ENCODE measurements at places on chromosomes 7 and 10. TPM values are rescaled to one million over a fixed set of nuclear protein-coding genes. Genes with fewer than 3 reads are reported as not detected.

DNA sequence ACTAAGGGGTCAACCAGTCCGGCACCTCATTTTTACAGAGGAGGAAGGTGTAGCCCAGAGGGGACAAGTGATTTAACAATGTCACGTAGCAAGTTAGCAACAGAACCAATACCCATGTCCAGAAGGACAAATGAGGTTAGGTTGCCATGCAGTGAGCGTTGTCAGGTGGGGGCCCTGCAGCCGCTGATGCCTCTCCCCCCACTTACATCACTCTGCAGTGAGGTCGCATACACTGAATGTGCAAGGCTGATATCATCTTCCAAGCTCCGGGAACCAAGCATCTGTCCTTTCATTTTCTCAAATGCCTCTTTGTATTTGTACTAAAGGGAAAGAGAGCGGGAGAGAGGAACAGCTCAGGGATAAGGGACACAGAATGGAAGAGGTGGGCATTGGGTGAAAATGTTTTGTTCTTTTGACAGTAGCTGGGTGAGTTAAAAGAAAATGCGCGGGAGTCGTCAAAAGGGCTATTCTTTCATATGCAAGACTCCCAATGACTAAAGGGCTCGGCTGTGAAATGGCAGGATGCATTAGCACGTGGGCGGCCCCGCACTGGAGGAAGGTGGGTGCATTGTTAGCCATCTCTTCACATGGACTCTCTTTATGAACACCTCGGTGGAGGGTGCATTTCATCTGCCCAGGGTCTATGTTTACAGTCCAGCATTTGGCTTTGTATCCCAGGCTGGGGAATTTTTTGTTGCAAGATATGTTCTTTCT lies 49.7 kb downstream of the NRAP start:
- DNase-seq: no peak

- DNase-seq: no peak
Measured at GRCh38 chr7:57198801-57199200, 66.6 kb upstream of the ZNF479 start.

ANXA8L1 gene
- total RNA-seq: not detected

DNA sequence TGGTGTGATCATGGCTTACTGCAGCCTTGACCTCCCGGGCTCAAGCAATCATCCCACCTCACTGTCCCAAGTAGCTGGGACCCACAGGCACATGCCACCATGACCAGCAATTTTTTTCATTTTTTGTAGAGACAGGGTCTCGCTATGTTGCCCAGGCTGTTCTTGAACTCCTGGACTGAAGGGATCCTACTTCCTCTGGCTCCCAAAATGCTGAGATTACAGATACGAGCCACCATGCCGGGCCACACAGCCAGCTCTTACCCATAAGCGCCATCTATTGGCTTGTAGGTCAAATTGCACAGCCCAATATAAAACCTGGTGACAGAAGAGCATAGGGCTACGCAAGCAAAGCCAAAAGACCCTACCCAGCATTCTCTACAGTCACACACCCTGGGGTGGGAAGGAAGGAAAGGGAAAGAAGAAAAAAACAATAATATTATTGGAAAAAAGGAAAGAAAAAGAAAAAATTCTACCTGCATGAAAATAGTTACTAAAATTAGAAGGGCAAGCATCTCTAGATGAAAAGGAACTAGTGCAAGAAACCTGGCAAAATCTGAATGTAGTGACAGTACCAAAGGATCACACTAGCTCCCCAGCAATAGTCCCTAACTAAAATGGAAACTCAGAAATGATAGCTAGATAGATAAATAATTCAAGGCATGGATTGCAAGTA lies 29.4 kb upstream of the AMPH start:
- peak; percentile 9 for DNase-seq

CRPPA gene
- 1.7 TPM for total RNA-seq

DNA sequence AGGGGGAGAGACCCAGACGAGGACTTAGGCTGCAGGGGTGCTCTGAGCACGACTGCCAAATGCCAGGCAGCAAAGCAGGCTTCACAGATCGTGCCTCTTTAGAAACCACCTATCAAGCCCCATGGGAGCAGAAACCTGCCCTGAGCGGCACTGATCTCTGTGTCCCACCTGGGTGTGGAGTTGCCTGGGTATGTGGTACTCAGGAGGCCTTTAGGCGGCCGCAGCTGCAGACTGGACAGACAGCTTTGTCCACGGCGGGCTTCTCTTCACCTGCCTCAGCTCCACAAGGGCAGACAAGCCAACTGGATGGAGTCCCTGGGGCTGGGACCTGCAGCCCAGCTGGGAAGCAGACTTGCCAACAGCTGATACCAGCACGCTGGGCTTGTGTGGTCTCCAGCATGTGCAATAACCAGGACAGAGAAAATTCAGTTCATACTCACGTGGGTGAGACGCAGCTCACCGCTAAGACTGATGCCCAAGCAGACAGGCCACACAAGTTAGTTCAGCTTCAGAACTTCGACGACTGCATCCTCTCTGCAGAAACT lies 163.2 kb downstream of the EBF3 start:
- DNase-seq: no peak

GRCh38 chr10:89805599-89806013 lies 104.2 kb downstream of the KIF20B start:
- DNase-seq: peak; percentile 64

C10orf71 gene
- total RNA-seq: not detected

DNA sequence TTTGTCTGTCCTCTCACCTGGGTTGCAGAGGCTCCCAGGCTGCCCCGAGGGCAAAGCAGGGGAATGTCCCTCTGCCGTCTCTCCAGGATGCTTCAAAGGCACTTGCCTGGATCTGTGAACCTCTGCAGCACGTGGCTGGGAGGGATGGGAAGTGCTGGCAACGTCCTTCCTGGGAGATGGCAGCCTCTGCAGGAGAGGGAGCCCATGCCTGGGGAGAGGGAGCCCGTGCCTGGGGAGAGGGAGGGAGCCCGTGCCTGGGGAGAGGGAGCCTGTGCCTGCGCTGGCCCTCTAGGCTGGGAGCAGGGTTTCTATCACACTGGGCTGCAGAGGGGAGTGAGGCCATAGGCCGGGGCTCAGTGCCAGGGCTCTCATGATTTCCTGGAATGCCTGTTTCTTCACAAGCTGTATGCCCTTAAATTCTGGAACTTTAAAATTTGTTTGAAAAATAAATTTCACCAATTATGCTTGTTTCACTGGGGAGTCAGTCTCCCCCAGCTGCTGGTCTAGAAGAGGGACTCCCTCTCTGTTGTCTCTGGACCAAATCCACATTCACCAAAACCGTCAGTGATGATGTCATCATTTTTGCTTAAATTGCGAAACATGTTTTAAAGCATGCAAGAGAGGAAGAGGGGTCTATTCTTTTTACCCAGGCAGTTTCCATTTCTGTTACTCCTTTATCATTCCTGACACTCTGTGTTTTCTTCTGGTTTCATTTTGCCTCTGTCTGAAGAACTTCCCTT lies 135.7 kb downstream of the DNAJB6 start:
- no peak for DNase-seq

DNA sequence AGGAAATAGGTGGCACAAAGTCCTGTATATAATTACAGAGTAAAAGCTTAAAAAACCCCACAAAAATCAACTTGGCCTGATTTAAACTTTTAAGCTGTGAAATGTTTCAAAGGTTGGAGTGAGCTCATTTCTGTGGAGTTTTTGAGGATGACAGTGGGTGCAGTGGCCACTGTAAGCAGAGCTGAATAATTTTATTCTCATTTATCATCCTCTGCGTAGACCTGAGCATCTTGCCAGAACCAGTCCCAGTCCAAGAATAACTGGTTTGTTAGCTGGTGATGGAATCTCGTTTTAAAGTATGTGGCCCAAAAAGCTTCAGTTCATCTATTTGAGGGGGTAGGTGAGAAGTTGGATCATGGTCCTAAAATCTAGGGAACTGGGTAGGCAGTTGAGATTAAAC lies 4.4 kb downstream of the BMPER start:
- no peak for DNase-seq

- no peak for DNase-seq
Measured at GRCh38 chr7:131096267-131096927, 231.3 kb upstream of the MKLN1 start.

GRCh38 chr10:57624066-57624465 lies 643.6 kb downstream of the IPMK start:
- no peak for DNase-seq

- DNase-seq: no peak
Measured at GRCh38 chr10:33196710-33197491, 137.6 kb downstream of the NRP1 start.

DNA sequence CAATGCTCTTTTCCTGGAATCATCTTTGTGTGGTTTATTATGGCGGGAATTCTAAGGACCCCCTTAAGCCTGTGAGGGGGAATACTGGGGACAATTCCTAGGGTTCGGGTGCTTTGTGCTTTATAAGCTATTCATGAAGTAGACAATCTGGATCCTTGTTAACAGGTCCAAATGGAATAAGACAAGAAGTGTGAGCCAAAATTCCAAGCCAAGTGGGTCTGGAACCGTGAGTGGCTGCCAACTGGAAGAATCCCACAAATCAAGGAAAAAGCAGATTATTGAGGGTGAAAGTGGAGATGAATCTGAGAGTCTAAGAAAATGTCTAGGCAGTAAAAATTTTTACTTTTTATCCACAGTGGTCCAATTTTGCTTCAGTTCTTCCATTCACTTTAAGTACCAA lies 136.8 kb downstream of the MDFIC start:
- no peak for DNase-seq

LRGUK gene
- not detected for total RNA-seq

PRKRIP1 gene
- total RNA-seq: 25.1 TPM

GRCh38 chr7:27161214-27161720 lies 4.1 kb downstream of the HOXA9 start:
- no peak for DNase-seq

GRCh38 chr10:123782549-123782948 lies 109.1 kb downstream of the CPXM2 start:
- DNase-seq: no peak

NODAL gene
- total RNA-seq: not detected

PDZD7 gene
- 0.14 TPM for total RNA-seq

- no peak for DNase-seq
Measured at GRCh38 chr10:110413903-110414547, 83.7 kb upstream of the DUSP5 start.

GIMAP4 gene
- total RNA-seq: 72.7 TPM

GPR146 gene
- 2.4 TPM for total RNA-seq

- no peak for DNase-seq
Measured at GRCh38 chr10:122245897-122246296, 25.2 kb upstream of the BTBD16 start.

GRCh38 chr10:132640326-132641125 lies 102.9 kb downstream of the INPP5A start:
- DNase-seq: no peak

DNA sequence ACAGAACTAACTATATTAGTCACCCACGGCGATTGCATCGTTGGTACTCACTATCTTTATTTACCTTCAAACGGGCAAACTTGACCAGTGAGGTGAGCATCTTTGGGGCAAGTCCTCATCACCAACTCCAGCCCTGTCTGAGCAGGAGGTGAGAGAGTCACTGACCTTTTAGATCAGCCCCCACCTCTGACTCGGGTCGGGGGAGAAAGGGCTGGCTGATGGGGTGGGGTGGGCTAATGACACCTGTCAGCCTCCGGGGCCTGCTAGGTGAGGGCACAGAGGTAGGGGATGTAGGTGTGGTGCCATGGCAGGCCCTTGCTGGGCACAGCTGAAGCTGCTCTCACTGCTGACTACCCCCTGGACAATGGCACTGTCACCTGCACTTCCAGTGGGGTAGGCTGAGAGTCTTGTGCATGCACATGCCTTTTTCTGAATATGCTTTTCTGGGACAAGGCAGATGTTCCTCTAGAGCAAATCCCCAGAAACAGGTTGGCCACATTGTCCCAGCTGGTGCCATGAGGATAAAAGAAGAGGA lies 359.5 kb upstream of the MKI67 start:
- no peak for DNase-seq

GRCh38 chr7:79453558-79454360 lies at the start of gene MAGI2:
Gene MAGI2, minus strand, starts transcription at chr7:79453667. Its CDS starts 347 bp downstream, at chr7:79453320.
- DNase-seq: peak; percentile 25

DNA sequence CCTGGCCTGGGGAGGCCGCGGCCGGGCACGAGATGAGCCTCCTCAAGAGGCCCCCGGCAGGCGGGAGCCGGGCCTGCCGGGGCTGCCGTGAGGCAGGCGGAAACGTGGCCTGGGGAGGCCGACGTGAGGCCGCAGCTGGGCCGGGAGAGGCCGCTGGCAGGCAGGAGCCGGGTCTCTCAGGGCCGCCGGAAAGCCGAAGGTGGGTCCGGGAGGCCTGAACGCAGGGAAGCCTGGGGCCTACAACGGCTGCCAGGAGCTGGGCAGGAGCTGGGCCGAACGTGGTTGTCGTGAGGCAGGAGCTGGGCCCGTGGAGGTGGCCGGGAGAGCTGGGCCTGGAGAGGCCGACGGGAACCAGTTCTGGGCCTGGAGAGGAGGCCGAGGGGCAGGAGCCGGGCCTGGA lies 171.9 kb downstream of the TPST1 start:
- DNase-seq: no peak

DNA sequence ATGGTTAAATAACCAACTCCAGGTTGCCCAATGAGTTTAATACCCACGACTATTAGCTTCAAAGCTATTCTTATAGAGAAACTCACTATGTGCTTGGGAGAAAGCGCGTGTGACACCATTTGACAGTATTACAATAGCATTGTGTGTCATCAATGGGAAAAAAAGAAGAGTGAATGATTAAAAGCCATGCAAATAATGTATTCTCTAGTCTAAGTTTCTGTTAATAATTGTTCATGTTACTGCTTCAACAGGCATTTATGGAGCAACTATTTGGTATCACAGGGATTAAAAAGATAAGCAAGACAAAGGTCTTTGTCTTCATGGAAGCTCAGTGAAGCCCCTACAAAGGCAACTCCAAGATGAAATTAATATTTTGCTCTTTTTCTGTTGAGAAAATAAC lies 47.2 kb downstream of the CAV1 start:
- no peak for DNase-seq

DNA sequence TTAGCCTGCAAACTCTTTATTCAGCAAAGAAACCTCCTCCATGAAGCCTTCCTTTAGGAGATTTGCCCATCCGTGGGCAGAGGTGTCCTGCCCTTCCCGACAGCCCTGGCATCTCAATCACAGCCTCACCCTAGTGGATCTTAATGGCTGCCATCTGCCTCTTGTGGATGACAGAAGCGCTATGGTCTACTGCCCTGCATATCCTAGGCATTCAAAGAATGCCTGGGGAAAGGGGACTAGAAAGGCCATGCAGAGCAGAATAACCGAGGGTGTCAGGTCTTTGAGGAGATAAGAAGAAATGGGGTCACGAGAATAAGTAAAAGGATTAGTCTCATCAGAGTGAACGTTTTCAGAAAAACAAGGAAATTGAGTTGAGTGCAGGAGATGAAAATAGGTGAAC lies 57.7 kb upstream of the SPOCK2 start:
- no peak for DNase-seq

TFEC gene
- 0.14 TPM for total RNA-seq

TMEM176B gene
- not detected for total RNA-seq

CDC14C gene
- not detected for total RNA-seq

GRCh38 chr7:88150033-88150432 lies 69.8 kb downstream of the SRI start:
- no peak for DNase-seq

CYP2C19 gene
- not detected for total RNA-seq

GRCh38 chr10:88896994-88897853 lies 17.2 kb downstream of the STAMBPL1 start:
- peak; percentile 39 for DNase-seq
